Amniotic epithelial cell (primary cell): ENCODE measurements at places on chromosomes 16 and 17.

GRCh38 chr17:34447406-34447805 is 84.4 kb upstream of the CCL1 start:
- no peak for DNase-seq

GRCh38 chr16:55779402-55780094 is 53.3 kb downstream of the CES1 start:
- DNase-seq = no peak

DNA sequence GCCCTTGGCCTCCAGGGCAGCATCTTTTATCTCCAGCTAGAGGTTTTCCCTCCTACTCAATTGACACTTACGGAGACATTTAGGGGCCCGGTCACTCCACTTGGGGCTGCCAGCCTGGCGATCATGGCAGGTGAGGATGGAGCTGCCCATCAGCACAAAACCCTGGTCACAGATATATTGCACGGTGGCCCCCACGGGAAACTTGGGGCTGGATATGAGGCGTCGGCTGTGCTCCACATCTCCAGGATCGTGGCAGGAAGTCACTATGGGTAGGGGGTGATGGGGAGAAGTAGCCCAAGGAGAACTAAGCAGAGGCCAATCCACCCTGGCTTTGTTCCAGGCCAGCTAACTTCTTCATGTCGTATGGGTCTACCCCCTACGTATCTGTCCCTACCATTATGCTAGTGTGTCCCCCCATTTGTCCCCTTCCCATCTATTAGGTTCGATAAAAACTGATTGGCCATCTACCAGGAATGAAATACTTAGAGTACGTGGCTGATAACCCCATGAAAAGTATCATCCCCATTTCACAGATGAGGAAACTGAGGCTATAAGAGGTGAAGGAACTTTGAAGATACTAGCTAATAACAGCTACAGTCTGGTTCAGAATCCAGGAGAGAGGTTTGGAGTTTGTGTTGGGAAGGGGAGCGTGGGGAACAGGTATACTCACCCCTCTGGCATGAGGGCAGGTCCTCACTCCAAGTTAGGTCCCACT is 6.1 kb upstream of the PHF12 start:
- no peak for DNase-seq

GRCh38 chr17:31511580-31511979 is 120.1 kb downstream of the RAB11FIP4 start:
- DNase-seq = no peak

DNA sequence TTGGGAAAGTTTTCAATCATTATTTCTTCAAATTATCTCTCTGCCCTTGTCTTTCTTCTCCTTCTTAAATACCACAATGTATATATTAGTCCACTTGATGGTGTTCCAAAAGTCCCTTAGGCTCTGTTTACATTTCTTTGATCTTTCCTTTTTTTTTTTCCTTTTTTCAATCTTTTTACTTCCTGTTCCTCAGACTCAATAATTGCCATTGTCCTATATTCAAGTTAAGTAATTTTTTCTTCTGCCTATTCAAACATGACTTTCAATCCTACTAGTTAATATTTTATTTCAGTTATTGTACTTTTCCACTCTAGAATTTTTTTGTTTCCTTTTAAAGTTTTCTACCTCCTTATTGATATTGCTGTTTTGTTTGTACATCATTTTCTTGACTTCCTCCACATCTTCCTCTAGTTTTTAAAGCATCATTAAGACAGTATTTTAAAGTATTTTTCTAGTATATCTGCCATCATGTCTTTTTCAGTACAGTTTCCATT is 15.8 kb upstream of the UQCRC2 start:
- no peak for DNase-seq
